ENCODE measurements at places on chromosomes 13 and 19.

GRCh38 chr13:110349239-110349638 lies 42.2 kb downstream of the COL4A2 start:
- DNase-seq: no peak

GRCh38 chr13:45015300-45015699 lies 26.0 kb downstream of the GPALPP1 start:
- no peak for DNase-seq

- no peak for DNase-seq
These were observed 3.8 kb downstream of the BST2 start for GRCh38 chr19:17401628-17402027.

DNA sequence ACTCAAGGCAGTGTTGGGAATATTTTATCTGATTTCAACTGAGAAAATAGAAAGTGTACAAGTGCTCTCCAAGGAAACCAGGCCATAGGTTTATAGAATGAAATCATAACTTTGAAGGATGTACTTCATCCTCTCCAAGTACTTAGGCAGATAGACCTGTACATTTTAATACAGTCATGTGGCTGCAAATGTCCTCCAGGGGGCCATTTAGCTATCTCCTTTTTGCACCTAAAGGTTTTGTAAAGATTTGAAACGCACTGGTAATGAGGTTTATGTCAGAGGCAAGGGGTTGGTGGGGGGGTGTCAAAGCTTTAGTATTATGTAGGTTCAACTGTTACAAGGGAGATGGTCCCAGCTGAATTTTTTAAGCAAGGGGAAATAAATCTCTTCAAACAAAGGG lies 364.4 kb downstream of the DCT start:
- no peak for DNase-seq

GRCh38 chr13:33483471-33483870 lies 197.9 kb upstream of the STARD13 start:
- DNase-seq: no peak
